Lung (tissue), 17 donors: ENCODE measurements at places on chromosomes 13 and 19.

- DNase-seq, result no peak
Observed at GRCh38 chr13:30268673-30269072, 38.7 kb downstream of the KATNAL1 start.

DNA sequence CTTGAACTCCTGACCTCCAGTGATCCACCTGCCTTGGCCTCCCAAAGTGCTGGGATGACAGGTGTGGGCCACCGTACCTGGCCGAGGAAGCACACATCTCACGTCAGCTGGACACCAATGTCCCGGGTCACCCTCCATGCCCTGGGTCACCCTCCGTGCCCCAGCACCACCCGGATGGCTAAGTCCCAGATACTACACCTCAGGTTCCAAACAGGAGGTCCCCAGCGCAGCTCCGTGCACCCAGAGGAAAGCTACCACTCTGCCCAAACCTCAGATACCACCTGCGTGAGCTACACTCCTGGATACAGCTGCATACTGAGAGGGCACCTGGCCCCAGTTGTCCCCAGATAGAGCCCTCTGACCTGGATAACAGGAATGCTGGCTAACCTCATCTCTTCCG, 14.0 kb downstream of the LRRC4B start:
- DNase-seq, result no peak

GRCh38 chr13:30119476-30119875, 187.9 kb downstream of the KATNAL1 start:
- no peak for DNase-seq

- DNase-seq, result no peak
Observed at GRCh38 chr19:32201636-32202051, 143.8 kb upstream of the ZNF507 start.

- peak; percentile 57 for DNase-seq
Observed at GRCh38 chr13:37100731-37101130, 4.7 kb downstream of the CSNK1A1L start.

DNA sequence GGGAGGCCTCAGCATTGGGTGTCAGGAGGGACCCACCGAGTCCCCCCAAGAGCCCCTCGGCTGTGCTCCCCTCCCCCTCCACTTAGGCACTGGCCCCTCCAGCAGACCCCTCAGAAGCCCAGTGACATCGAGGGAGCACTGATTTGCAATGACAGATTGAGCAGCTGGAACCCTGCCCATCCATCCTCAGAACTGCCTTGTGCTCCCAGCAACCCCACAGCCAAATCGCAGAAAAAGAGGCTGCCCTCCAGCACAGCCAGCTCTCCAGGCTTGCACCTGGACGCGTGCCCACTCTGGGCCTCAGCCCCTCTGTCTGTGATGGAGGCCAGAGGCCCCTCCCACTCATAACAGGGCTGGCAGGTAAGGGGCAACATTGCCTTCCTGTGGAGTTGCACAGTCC, 123.2 kb upstream of the VSTM2B start:
- no peak for DNase-seq

DNA sequence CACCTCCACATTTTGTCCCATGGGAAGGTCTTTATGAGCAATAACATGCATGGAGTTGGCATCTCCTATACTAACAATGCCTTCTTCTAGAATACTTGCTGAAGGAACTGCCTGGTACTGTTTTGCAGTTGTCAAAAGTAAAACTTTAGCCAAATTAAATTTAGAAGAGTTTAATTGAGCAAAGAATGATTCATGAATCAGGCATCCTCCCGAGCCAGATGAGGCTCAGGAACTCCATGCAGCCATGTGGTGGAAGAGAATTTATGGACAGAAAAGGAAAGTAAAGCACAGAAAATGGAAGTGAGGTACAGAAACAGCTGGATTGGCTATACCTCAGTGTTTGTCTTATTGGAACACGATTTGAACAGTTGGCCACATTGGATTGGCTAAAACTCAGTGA, 1081.9 kb downstream of the SLITRK1 start:
- no peak for DNase-seq

- no peak for DNase-seq
Observed at GRCh38 chr19:29321116-29321515, 108.2 kb upstream of the UQCRFS1 start.

DNA sequence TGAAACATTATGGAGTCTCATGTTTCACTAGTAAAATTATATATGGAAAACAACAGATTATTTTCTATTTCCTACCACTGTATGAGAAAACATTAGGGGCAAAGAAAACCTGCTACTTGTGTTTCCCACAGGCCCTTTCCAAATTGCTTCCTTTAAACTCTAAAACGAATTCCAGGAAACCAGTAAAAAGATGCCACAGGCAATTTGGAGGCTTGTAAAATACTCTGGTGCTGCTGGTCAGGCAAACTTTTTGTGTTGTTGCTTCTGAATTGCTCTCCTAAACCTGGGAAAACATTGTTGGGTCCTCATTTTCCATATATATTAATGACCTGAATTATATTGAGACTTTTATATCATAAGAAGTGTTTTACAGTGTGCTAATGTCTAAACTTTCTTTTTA, 141.5 kb downstream of the TDRD3 start:
- DNase-seq, result no peak

DNA sequence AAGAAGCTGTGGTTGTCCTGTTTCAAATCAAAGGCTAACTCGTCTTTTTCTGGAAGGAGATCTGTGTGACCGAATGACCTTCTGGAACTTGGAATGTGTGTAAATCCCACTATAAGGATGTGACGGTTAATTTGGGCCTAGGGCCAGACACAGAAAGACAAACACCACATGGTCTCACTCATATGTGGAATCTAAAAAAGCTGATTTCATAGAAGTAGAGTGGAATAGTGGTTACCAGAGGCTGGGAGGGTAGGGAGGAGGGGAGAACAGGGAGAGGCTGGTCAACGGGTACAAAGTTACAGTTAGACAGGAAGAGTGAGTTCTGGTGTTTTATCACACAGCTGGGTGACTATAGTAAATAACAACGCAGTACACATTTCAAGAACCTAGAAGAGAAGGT, 39.3 kb upstream of the RGCC start:
- peak; percentile 83 for DNase-seq

- no peak for DNase-seq
Observed at GRCh38 chr19:3707868-3708206, 347 bp upstream of the TJP3 start.

DNA sequence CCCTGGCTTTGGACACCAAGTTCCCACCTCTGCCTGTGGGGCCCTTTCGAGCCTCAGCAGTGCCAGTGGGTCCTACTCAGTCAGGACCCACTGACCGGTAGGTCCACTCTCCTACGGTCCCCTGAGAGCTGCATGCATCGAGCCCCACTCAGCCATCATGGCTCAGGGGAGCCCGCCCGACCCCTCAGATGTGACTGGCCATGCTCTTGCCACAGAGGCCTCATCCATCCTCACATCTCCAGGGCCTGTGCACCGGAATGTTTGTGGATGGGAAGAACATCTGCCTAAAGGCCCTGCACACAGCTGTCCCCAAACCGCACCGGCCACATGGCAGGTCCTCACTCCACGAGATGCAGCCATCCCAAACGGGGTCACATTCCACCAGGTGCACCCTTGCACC, 52.6 kb upstream of the C13orf46 start:
- no peak for DNase-seq

DNA sequence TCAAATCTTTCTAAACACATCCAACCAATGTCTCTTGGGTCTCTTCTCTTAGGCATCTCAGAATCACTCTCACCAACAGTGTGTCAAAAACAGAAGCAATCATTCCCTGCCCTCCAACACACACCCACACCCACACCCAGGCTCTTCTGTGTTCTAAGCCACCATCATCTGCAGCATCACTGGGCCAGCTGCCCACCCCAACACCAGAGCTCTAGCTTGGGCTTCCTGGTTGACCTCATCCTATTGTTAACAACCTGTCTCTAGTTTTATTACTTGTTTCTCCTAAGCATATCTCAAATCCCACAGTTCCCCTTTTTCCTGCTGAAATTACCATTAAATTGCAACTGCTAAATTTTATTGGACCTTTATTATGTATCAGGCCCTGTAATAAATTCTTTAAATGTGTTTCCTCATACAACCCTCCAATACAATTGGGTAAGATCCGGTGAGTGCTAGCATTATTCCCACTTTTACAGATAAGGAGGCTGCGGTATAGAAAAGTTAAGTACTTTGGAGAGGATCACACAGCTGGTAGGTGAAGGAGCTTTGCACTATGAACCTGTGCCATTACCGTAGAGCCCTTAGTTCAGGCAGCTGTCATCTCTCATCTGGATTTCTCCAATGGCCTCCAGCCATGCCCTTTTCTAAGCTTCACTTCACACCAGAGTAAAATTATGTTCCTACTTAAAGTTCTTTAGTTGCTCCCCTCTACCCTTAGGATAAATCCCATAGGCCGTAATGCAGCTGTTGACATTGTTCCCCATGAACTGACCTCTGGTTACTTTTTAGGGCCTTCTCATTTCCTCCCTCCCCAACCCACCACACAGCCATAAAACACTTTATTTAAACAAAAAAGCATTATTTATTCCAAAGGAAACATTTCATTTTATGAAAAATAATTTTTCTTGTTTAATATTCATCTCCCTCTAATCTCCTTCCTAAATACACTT, 227.7 kb downstream of the B3GLCT start:
- DNase-seq, result no peak

- DNase-seq, result peak; percentile 44
Observed at GRCh38 chr19:46221981-46222610, 7.4 kb upstream of the IGFL1 start.

DNA sequence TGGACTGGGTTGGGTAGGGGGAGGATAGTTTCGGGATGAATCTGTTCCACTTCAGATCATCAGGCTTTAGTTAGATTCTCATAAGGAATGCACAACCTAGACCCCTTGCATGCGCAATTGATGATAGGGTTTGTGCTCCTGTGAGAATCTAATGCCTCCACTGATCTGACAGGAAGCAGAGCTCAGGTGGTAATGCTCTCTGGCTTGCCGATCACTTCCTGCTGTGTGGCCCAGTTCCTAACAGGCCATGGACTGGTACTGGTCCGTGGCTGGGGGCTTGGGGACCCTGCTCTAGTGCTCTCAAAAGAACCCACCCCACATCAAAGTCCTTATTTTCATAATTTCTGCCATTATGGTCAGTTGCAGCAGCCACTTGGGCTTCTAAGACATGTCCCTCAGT, 30.1 kb downstream of the DNAJC3 start:
- DNase-seq, result no peak

GRCh38 chr19:18488838-18489626, 32.8 kb downstream of the ELL start:
- DNase-seq, result peak; percentile 41

DNA sequence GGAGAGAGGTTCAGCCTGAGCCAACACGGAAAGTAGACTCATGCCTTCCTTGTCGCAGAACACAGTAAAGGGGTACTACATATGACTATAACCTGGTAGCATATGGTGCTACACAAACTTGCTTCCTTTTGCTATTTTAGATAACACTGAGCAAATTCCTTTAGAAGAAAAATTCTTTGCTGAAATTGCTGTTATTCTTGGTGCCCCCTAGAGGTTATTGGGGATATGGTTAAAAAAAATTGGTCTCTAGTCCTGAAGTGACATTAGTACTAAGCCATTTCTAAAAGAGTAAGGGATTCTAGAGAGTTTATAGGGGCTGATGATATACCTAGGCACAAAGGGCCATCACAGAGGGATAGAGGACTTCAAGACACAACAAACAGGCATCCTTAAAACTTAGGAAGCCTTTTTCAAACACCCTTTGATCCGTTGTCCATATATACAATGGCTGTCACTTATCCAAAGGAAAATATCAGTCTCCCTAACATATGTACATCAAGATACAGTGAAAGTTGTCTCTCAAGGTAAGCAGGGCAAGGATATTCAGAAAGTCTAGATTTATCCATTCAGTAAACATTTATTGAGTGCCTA, 13.9 kb upstream of the HS6ST3 start:
- no peak for DNase-seq

DNA sequence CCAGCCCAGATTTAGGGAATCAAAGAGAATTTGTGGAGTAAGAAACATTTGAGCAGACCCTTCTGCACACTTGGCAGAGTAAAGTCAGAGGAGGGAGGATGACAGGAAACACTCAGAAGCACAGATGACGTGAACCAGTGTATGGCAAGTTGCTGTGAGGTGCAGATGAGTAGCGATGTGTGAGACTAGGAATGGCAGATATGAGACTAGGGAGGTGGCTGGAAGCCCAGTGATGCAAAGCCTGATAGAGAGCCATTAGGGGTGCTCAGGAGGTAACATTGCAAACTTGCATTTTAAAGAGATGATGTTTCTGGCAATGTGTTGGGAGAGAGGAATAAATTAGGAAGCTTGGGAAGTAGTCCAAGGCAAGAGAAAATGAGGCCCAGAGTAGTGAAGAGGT, 44.0 kb downstream of the PCDH17 start:
- DNase-seq, result no peak

DNA sequence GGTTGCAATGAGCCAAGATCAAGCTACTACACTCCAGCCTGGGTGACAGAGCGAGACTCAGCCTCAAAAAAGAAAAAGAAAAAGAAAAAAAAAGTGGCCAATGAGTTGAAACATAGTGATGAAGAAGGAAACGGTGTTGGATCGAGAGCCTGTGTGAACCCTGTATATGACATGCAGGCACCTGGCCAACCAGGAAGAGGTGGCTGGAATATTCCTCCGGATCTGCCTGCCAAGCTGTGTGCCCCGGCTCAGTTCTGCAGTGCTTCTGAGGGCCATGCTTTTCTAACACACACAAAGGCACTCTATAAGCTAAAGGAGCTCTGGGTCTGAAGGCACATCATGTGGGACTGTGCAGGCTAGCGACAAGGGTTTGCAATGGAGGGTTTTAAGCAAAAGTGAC, 3.7 kb upstream of the ZNF444 start:
- DNase-seq, result peak; percentile 26

- no peak for DNase-seq
Observed at GRCh38 chr13:39767791-39768517, 112.5 kb downstream of the COG6 start.

DNA sequence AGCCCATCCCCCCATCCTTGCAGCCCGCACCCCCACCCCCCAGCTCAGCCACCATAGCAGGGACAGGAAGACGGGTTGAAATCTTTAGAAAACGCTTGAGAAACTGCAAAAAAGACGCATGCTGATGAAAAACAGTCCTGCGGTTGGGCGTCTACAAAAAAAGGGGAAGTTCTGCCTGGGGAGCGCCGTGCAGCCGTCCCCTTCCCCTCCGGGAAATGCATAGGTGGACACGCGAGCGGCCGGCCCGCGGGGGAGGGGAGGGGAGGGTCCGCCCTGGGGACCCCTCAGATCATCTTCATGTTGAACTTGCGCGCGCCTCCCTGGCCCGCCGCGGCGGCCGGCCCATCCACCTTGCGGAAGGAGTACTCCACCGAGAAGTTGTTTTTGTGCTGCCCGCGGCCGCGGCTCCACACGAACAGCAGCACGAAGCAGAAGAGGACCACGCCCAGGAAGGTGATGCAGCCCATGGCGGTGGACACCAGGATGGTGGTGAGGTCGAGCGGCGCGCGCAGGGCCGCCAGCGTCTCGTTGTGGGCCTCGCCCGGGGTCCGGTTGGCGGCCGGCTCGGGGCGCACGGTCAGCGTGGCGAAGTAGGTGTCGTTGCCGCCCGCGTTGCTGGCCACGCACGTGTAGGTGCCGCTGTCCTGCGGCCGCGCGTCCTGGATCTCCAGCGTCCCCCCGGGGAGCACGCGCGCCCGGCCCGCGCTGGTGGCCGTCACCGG, 7.9 kb upstream of the PEAK3 start:
- no peak for DNase-seq

GRCh38 chr13:81683521-81683920, 1342.6 kb upstream of the SPRY2 start:
- no peak for DNase-seq
